ENCODE measurements at places on chromosomes 1 and 21.

- no peak for DNase-seq
Observed at GRCh38 chr1:22186311-22186710, 43.4 kb upstream of the WNT4 start.

DNA sequence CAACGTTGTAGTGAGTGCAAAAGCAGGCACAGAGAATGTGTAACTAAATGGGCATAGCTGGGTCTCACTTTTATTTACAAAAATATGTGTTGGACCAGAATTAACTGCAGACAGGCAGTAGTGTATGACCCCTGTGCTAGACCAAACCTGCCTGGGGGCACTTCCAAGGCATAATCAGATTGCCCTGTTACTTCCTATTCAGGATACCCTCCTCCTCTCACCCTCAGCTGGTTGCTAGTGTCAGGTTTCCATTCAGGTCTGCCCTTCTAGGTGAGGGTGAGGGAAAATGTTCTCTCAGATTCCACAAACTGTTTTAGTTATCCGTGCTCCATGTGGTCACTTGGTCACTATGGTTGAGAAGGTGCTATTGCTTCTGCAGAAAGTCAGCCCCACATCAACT is 387.3 kb downstream of the LMX1A start:
- DNase-seq: no peak

DNA sequence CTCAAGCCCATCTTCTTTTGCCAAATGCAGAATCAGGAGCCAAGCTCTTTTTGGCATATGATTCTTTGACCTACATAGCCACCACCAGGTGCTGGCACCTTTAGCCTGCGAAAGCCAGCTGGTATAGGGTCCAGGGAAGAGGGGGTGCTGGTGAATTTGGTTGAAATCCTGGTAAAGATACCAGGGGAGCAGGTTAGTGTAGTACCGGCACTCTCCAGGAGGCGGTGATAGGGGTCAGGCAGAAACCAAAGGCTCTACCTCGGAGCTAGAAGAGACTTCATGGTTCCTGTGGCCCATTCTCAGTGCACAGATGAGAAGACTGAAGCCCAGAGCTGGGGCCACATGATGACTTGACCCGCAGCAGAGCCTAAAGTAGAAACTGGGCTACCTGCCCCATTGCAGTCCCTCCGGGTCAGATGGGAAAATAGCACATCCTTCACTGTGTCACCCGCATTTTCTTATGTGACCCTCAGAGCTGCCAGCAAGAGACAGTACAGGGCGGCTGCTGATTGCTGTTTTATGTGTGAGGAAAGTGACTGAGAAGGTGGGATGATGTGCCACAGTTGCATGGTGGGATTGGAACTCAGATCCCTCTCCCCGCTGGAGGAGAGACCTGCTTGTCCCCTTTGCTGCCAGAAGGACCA is 36.0 kb upstream of the IL19 start:
- DNase-seq: peak; percentile 71

DNA sequence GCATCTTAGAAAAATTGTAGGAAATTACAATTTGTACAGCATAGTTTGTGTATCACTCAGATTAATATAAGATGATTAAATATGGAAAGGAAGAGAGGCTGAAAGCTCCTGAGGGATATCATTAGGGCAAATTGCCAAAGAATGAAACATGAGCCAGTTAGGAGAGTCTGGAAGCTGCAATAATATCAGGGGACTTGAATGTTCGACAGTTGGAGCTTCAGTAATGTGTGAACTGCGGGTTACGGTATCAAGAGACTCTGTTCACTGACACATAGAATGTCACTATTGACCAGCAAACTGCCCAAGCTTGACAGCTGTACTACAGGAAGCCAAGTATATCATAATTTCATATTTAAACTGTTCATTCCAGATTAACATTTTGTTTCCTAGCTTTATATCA is 157.2 kb downstream of the DENND1B start:
- DNase-seq: no peak

DNA sequence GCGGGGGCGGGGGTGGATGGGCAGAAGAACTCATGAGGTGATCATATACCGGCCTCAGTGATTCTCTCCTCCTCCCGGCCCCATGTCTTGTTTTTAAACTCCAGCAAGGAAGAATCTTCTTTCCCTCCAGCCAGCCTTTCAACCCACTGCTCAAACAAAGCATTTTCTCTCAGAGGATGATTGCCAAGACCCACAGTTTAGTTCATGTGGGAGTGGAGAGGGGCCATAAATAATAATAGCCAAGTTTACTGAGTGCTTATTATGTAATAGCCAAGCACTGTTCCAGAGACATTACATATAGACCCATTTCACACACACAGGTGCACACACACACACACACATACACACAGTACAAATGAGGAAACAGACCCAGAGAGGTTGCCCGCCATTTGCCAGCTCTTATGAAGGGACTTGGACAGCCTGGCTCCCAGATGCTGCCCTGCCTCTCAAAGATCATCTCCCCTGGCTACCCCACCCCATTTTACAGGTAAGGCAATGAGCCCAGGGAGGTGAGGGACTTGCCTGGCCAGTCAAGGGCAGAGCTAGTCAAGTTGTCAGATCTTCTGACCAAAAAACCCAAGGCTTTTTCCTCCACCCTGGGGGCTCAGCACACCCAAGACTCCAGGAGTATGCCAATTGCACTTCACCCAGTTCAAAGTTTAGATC is 18.0 kb upstream of the BCAR3 start:
- no peak for DNase-seq

DNA sequence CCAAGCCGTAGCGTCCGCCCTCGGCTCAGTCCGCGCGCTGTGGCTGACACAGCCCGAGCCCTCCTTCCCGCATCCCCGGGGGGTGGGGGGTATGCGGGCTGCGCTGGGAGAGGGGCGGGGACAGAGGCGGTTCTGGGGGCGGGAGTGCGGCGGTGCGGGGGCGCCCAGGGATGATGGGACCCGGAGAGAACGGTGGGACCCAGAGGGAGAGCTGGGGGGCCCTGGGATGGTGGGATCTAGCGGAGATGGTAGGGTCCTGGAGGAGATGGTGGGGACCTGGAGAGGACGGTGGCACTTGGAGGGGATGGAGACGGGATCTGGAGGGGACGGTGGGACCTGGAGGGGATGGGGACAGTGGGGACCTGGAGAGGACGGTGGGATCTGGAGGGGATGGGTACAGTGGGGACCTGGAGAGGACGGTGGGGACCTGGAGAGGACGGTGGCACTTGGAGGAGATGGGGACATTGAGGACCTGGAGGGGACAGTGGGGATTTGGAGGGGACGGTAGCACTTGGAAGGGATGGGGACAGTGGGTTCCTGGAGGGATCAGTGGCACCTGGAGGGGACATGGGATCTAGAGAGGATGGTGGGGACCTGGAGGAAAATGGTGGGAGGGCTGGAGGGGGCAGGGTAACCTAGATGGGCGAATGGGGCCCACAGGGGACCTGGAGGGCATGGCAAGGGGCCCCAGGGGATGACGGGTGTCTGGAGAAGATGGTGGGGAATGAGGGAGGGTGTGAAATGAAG is 477 bp downstream of the SNAP47 start:
- no peak for DNase-seq

- DNase-seq: no peak
Observed at GRCh38 chr1:55813618-55814017, 598.5 kb upstream of the USP24 start.

DNA sequence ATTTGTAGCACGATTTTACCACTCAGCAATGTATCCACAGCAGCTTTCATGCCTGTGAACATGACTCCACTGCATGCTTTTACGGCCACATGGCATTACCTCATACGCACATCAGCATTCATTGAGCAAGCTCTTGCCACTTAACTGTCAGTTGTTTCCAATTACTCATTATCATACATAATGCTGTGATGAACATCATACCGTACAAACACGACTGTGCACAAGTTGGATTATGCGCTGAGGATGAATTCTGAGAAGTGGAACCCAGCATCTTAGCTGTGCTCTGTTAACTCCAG is 9.6 kb downstream of the UMODL1 start:
- no peak for DNase-seq

- no peak for DNase-seq
Observed at GRCh38 chr1:60367532-60367931, 294.0 kb upstream of the C1orf87 start.

DNA sequence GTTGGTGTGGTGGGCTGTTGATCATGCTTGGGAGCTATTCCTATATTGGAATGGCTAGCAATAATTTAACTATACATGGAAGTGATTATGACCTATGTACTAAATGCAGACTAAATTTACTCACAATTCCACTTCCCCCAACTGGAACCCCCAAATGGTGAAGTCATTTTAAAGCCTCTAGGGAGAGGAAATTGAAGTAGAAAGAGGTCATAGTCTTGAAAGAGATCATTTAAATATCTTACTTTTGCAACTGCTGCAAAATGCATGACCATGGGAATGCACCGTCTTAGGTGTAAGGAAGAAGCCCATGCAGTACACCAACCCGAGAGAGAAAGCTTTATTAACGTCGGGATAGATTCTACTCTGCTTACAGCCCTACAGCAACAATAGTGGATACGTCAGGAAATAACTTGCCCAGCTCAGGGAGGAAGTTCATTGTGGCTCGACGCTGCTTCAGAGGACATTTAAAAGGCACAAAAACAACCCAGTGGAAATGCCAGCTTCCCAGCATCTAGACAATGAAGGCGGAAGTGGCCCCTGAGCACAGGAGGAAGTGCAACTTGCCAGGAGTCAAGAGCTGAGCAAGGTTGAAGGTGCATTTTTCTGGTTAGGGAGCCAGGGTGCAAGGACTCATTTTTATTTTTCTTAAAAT is 26.5 kb downstream of the CYYR1 start:
- no peak for DNase-seq

- DNase-seq: no peak
Observed at GRCh38 chr1:115255154-115255553, 82.9 kb downstream of the NGF start.

Measured in stimulated activated CD4-positive, alpha-beta T cell treated with anti-CD3 and anti-CD28 coated beads, Interleukin-15, amount 100 ng/mL, for 1 hour (primary cell).